ENCODE measurements at places on chromosomes 2 and 18.

- H3K4me3 ChIP-seq = no peak overlapping the region
- H3K27me3 ChIP-seq = no peaks in the 10 kb centered on the region
- H3K4me1 ChIP-seq = no peaks in the 10 kb centered on the region
- H3K36me3 ChIP-seq = no peaks in the 10 kb centered on the region
- DNase-seq = no peak
Observed at GRCh38 chr18:38402509-38402908, 836.9 kb upstream of the CELF4 start.

GRCh38 chr18:55637204-55637603 lies 49.2 kb upstream of the TCF4 start:
- no peaks in the 10 kb centered on the region for H3K4me1 ChIP-seq
- no peak overlapping the region for H3K27ac ChIP-seq
- no peak overlapping the region for H3K4me3 ChIP-seq
- no peaks in the 10 kb centered on the region for H3K36me3 ChIP-seq

DNA sequence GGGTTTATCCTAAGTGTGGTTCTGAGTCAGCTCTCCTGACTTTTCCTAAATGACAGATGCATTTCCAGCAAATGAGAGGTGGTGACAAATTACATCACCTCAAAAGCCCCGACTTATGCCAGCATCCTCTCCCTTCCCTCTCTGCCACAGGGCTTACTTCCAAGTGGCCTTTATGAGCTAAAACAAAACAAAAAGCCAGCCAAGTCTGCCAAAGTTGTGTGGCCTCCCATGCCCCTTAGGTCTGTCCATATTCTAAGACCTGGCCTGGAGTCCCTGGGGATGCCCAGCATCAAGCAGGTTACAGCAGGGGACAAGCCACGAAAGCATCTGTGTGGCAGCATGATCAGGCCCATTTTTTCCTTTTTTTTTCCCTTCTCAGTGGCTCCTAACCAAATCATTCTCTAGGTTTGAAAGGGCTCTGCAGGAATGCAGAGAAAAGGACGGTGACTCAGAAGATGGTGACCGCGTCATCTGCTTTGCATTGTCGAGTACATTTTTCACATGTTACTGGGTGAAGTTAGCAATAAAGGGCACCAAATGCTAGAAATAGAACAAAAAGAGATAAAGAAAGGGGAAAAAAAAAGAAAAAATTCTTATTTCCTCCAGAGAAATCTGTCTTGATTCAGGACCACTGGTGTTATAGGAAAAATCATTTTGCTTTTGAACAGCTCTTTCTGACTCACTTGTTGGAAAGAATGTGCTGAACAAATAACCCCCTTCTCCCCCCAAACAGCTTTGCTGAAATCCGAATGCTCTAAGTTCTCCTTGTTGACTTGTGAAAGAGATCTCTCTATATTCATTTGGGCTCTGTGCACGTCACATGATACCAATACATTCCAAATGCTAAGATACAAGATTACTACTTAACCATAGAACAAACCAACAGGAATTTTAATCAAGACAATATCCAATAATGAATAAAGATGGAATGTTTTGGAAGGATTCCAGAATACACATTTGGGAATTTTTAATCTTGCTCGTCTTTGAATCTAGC lies 178.7 kb downstream of the EN1 start:
- H3K4me1 ChIP-seq = no peaks in the 10 kb centered on the region
- DNase-seq = no peak
- H3K4me3 ChIP-seq = no peak overlapping the region
- H3K27ac ChIP-seq = no peak overlapping the region
- H3K36me3 ChIP-seq = no peaks in the 10 kb centered on the region

DNA sequence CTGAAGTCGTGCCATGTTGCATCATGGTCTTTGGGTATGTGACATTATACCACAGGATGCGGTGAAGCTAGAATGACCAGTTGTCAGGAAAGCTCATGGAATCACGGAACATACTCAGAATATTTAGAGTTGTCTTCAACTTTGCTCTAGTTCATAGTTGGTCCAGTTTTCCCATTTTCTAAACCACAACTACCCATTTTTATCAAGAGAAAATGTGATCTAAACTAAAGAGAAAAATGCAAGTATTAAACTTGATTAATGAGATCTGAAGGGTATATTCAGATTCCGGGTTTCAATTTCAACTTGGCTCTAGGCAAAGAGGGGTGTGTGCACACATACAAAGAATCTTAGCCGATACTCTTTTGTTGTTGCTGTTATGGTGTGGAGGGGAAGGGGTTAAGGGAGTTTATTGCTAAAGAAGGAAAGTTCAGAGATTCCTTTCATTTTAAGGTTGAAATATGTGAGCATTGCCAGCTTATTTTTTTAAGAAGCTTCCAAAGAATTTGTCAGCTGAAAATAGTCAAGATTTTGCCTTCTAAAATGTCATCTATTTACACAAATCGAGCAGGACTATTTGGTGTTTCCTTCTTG lies 516.6 kb upstream of the ZEB2 start:
- H3K36me3 ChIP-seq = no peaks in the 10 kb centered on the region
- DNase-seq = no peak
- H3K27me3 ChIP-seq = no peaks in the 10 kb centered on the region
- no peak overlapping the region for H3K4me3 ChIP-seq
- H3K27ac ChIP-seq = no peak overlapping the region

GRCh38 chr18:54117853-54118773 lies 106.4 kb downstream of the MBD2 start:
- no peaks in the 10 kb centered on the region for H3K36me3 ChIP-seq
- DNase-seq = no peak
- no peaks in the 10 kb centered on the region for H3K27me3 ChIP-seq
- no peaks in the 10 kb centered on the region for H3K4me1 ChIP-seq

GRCh38 chr2:158184556-158185343 lies 83.1 kb downstream of the UPP2 start:
- H3K4me1 ChIP-seq = no peaks in the 10 kb centered on the region
- no peaks in the 10 kb centered on the region for H3K27me3 ChIP-seq
- H3K36me3 ChIP-seq = no peaks in the 10 kb centered on the region
- no peak for DNase-seq
- H3K4me3 ChIP-seq = no peak overlapping the region

GRCh38 chr18:7577706-7578105 lies 10.6 kb downstream of the PTPRM start:
- H3K27ac ChIP-seq = no peak overlapping the region
- no peak for DNase-seq
- H3K4me3 ChIP-seq = no peak overlapping the region
- no peaks in the 10 kb centered on the region for H3K36me3 ChIP-seq

GRCh38 chr2:233464056-233464455 lies 102.5 kb downstream of the USP40 start:
- H3K36me3 ChIP-seq = peaks cover 96% of the 10 kb centered on the region
- DNase-seq = no peak
- H3K27me3 ChIP-seq = no peaks in the 10 kb centered on the region

DNA sequence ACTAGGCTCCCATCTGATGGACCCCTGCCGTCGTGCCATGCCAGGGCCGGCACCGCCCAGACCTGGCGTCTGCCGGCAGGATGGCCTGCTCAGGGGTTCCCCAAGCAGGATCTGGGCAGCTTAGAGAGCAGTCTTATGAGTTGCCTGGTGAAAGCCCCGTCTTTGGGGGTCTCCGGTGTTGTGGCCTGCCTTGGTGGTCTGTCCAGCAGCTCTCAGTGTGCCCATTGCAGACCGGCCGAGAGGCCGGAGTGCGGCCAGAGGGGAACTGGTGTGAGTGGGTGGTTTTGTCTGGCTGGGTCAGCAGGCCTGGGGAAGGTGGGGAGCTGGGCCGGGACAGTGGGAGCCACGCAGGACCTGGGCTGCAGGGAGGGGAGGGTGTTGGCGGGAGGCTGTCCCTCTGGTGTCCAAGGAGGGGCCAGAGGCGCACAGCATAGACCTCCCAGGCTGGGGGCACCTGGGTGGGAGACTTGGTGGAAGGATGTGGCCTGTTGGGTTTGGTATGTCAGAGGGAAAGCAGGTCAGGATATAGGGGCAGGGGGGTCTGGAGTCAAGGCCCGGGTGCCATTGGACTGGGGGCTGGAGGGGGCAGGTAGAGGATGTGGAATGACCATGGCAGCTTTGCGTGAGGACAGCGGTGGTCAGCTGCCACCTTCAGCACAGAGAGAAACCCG lies 16.5 kb downstream of the GPC1 start:
- H3K27me3 ChIP-seq = no peaks in the 10 kb centered on the region
- H3K27ac ChIP-seq = peak overlapping the region; percentile 31
- peaks cover 46% of the 10 kb centered on the region for H3K4me1 ChIP-seq
- no peaks in the 10 kb centered on the region for H3K36me3 ChIP-seq

GRCh38 chr18:48123324-48123723 lies 192.9 kb upstream of the SMAD2 start:
- peaks cover 4% of the 10 kb centered on the region for H3K4me1 ChIP-seq
- DNase-seq = no peak
- no peaks in the 10 kb centered on the region for H3K36me3 ChIP-seq

- H3K27ac ChIP-seq = no peak overlapping the region
- no peak for DNase-seq
- no peaks in the 10 kb centered on the region for H3K27me3 ChIP-seq
- H3K36me3 ChIP-seq = no peaks in the 10 kb centered on the region
- H3K4me1 ChIP-seq = no peaks in the 10 kb centered on the region
Observed at GRCh38 chr2:62858231-62858832, 152.8 kb downstream of the EHBP1 start.

DNA sequence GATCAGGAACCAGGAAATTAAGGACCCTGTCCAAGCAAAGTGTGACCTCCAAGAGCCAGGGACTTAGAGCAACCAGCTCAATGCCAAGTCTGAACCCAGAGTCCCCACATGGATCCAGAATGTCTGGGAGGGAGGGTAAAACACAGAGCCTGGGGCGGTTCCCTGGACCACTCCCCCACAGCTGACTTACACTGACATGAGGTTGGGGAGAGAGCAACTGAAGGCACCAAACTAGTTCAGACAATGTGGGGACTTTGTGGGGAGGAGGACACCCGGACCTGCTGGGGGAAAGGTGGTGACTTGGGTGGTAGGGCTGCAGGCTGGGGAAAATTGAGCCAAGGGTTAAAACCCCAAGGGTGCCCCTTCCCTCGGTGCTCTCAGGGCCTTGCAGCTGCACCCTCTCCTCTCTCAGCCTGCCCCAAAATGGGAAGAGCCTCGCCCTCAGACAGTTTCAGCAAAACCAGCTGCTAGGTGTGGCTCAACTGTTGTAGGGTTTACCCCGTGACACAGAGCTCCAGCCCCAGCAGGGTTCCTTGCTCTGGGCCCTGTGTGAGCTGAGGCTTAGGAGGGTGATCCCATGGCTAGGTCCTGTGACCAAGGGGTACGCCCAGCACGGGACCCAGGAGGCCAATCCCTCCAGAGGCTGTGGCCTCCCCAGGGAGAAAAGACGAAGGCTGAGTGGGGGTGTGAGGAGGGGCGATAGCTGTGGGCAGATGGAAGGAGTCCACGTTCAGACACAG lies 28.6 kb downstream of the MARCO start:
- no peaks in the 10 kb centered on the region for H3K27me3 ChIP-seq
- H3K4me1 ChIP-seq = no peaks in the 10 kb centered on the region
- H3K27ac ChIP-seq = no peak overlapping the region
- H3K36me3 ChIP-seq = no peaks in the 10 kb centered on the region
- H3K4me3 ChIP-seq = no peak overlapping the region
- no peak for DNase-seq

- no peaks in the 10 kb centered on the region for H3K36me3 ChIP-seq
- DNase-seq = no peak
- no peak overlapping the region for H3K4me3 ChIP-seq
- no peaks in the 10 kb centered on the region for H3K27me3 ChIP-seq
- H3K27ac ChIP-seq = no peak overlapping the region
- peaks cover 17% of the 10 kb centered on the region for H3K4me1 ChIP-seq
Observed at GRCh38 chr18:46212398-46212797, 108.2 kb downstream of the HAUS1 start.

DNA sequence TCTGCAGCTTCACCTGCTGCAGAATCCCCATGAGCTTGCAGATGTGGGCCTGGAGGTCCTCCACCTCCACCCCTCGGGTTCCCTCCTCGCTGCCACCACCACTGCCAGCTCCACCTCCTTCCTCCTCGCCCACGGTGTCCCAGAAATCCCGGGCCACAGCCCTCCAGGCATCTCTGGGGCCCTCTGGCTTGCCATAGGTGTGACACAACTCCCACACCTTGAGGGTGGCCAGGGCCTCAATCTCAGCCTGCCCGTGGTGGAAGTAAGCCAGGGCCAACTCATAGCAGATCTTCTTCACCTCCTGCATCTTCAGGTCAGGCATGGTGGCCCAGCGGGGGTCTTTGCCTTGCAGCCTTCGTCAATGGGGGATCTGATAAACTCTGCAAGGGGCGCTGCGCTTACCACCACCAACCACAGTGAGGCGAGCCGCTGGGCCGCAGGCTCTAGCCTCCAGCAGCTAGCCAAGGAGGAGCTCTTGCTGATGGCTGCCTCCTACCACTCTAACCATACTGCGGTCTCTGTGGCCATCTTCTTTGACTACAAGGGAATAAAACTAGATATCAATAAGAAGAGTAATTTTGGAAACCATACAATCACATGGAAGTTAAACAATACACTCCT lies 36.1 kb upstream of the ANKRD62 start:
- no peaks in the 10 kb centered on the region for H3K4me1 ChIP-seq
- no peak overlapping the region for H3K27ac ChIP-seq

- peak; percentile 3 for DNase-seq
- H3K36me3 ChIP-seq = no peaks in the 10 kb centered on the region
- no peak overlapping the region for H3K4me3 ChIP-seq
- no peak overlapping the region for H3K27ac ChIP-seq
Observed at GRCh38 chr18:79585395-79586370, 93.9 kb upstream of the CTDP1 start.

GRCh38 chr2:38509314-38509946 lies 93.3 kb downstream of the HNRNPLL start:
- H3K27ac ChIP-seq = peak overlapping the region; percentile 55
- peaks cover 32% of the 10 kb centered on the region for H3K4me1 ChIP-seq
- H3K4me3 ChIP-seq = no peak overlapping the region
- no peak for DNase-seq
- H3K36me3 ChIP-seq = no peaks in the 10 kb centered on the region

DNA sequence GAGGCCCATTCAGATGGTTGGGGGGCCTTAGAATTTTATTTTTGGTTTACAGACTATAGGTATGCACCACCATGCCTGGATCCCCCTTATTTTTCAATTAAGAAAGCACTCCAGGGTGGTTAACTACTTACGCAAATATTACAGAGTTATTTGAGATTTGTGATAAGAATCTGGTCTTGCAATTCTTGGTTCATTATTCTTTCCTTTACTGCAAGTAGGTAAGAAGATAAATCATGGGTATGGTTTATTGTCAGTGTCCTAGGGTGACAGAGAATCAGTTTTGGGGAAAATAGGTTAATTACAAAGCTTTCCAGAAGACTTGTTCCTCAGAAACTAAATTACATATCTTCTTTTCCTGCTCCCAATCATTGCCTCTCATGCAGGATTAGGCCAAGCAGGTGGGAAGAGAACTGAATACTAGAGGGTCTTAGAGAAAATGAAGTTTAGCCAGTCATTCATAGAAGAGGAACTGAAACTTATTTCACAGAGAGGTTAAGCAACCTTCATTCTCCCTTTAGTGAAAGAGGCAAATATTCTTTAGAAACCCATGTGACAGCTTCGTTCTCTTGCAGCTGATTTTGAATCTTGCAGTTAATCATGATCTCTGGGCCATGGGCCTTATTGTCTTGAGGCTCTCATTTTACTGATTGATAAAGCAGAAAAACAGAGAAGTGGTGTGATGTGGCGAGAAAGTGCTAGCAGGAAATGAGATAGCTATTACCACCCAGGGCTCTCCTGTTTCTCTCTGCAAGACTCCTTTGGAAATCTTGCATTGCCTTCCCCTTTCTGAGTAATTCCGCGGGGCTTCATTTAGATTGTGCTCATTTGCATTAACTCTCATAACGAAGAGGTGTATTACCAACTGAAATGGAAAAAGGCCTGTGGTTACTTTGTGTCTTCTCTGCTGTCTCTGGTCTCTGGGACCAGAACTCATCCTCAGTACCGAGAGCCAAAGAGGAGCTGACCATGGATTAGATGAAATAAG lies 44.8 kb upstream of the ARHGAP25 start:
- H3K27ac ChIP-seq = no peak overlapping the region
- H3K4me3 ChIP-seq = no peak overlapping the region

- no peak overlapping the region for H3K27ac ChIP-seq
- H3K4me1 ChIP-seq = peaks cover 6% of the 10 kb centered on the region
- no peak for DNase-seq
Observed at GRCh38 chr18:21115519-21116411, 4.2 kb upstream of the ROCK1 start.
